ENCODE measurements at places on chromosomes 4 and X.
A peak's percentile ranks its signal among the peaks of the same experiment; 100 is the strongest.

DNA sequence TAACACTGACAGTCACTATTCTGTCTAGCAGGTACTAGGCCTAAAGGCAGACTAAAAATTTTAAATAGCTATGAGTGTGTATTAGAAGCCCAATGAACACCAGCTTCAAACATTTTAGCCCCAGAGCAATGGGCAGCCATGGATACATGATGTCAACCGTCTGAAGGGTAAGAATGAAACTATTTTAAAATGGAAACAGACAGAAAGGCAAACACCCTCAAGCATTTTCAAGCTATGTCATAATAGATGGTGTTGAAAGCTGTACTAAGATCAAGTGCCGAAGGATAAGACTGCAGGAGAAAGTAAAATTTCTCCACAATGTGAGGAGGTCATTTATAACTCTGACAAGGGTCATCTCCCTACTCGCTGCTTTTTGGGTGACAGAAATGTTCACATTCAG, 225.0 kb downstream of the COL25A1 start:
- peak; percentile 57 for DNase-seq

DNA sequence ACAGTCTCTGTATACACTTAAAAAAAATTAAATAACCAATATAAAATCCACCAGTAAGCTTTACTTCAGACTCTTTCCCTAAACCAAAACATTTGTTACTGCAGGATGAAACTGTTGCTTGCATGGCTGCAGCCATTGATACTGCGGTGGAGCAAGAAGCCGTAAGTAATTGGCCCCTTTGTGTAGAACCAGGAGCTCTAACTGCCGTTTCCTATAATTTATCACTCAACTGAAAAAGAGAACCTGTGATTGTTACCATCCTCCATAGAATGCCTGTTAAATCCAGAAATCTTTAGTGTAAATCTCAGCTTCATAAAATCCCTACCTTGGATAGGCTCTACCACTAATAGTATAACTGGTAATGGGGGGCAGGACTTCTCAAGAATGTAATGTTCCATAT, 62.6 kb downstream of the KIF4A start:
- DNase-seq, result no peak

- no peak for DNase-seq
Observed at GRCh38 chr4:1359144-1359501, 12.1 kb downstream of the UVSSA start.

- DNase-seq, result no peak
Observed at GRCh38 chrX:21503593-21503992, 129.4 kb downstream of the CNKSR2 start.

DNA sequence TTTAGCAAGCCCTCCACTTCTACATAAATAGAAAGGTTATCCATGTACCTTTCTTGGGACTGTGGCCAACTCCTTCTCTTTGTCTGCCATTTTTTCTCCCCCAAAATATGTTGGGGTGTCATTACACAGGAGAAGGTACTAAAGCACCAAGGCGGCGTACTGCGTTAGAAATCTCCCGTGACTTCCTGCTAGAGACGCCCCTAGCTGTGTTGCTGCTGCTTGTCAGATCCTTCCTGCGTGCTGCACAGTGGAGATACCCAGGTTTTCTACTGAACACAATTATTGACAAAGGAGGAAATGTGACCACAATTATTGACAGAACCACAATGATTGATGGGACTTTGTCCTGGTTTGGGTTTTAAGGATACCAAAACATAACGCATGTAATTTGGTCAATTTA, 97.7 kb downstream of the EFHC2 start:
- DNase-seq, result no peak

- no peak for DNase-seq
Observed at GRCh38 chr4:123849495-123849894, 452.9 kb downstream of the SPRY1 start.

DNA sequence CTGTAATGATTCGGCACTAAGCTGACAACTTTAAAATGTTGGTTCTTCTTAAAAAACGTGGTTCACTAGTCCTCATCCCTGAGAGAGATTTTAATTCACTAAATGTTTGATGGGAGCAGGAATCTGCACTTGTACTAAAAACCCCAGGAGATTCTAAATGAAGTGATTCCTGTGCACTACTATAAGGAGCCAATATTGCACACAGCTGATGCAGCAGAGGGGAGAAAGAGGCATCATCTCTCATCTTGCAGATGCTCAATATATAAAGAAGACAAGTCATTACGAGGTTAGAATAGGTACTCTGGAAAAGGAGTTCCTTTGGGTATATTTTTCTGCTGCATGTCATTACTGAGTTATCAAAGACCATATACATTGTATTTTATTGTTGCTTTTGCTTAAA, 207.6 kb upstream of the RASGEF1B start:
- DNase-seq, result no peak

DNA sequence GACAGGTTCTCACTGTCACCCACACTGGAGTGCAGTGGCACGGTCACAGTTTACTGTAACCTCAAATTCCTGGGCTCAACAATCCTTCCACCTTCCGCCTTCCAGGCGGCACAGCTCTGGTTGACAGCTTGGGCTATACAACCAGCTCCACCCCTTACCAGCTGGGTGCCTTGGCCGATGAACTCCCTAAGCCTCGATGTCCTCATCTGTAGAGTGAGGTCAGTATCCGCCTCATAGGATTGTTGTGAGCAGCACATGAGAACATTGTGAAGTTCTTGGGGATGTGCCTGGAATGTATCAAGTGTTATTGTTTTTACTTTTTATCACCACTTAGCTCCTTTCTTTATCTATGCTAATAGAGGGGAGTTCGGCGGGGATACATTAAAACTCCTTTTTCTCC, 23.3 kb downstream of the UCHL1 start:
- DNase-seq, result no peak

DNA sequence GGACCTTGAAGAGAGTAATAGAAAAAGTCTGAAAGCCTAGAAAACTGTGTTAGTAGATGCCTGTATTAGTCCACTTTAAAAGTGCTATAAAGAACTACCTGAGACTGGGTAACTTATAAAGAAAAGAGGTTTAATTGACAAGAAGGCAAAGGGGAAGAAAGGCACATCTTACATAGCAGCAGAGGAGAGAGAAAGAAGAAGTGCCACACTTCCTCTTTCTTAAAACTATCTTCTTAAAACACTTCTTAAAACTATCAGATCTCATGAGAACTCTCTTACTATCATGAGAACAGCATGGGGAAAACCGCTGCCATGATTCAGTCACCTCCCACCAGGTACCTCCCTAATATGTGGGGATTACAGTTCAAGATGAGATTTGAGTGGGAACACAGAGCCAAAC, 18.8 kb upstream of the COL25A1 start:
- DNase-seq, result no peak

DNA sequence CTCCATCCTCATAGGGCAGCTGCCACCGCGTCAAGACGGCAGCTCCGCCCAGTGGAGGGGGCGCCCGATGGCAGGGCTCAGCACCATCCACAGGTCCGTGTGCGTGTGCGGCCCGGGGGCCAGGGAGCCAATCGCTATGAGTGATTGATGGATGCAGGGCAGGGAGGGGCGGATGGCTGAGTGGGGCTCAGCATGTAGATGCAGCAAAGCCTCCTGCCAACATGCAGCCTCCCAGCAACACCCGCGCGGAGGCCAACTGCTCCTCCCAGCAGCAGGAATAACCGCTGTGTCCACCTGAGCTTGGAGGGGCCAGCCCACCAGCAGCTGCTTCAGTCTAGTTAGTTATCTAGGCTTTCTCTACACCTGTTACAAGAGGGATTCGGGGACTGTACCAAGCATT, 77.4 kb downstream of the MTMR1 start:
- no peak for DNase-seq

DNA sequence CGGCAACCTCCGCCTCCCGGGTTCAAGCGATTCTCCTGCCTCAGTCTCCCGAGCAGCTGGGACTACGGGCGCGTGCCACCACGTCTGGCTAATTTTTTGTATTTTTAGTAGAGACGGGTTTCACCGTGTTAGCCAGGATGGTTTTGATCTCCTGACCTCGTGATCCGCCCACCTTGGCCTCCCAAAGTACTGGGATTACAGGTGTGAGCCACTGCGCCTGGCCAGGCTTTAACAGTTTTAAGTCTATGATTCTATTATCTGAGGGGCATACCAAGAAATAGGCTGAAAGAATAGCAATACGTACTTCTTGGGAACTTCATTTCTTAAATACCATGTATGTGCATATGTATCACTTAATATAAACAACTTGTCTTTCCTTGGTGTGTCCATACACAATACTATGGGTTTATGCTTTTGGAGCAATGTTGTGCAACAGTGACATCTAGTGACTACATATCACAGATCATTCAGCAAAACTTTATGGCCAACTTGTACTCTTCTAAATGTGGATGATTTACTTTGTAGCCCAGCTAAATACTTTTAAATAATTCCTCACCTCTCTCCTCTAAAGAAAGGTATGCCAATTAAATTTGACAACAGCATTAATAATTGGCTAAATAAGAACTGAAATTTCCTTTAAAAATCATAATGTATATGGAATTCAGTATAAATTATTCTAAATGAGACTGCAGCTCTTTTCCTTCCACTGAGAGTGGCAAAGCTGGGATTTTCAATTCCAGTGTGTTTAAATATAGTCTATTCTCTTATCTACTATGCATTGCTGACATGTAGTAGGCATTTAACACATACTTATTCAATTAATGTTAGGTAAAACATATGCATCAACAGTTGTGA, 10.4 kb downstream of the SLC9B1 start:
- peak; percentile 65 for DNase-seq

- no peak for DNase-seq
Observed at GRCh38 chr4:15352524-15352923, 75.3 kb upstream of the C1QTNF7 start.

DNA sequence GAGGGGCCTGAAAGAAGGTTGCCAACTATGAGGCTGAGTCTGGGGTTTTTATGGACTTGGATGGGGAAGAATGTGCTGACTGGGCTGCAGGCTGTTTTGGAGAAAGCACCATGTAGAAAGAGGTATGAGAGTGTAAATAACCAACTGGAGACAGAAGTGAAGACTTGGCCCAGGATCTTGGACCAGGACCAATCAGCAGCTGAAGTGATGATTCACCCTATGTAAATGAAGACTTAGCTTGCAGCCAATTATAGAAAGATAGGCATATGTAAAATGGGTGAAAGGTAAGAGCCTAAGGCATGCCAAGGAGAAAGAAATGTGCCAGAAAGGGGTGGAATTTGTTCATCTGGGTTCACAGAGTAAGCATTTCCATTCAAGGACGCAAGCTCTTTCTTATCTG, 856.7 kb upstream of the PRKX start:
- DNase-seq, result no peak

DNA sequence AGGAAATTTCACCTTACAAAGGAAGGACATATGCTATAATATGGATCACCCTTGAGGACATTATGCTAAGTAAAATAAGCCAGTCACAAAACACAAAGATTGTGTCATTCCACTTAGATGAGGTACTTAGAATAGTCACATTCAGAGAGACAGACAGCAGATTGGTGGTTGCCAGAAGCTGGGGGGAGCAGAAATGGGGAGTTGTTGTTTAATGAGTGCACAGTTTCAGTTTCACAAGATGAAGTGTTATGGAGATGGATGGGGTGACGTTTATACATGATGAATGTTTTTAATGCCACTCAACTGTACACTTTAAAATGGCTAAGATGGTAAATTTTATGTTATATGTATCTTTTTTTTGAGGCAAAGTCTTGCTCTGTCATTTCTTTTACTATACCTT, 14.8 kb upstream of the SPON2 start:
- DNase-seq, result no peak

DNA sequence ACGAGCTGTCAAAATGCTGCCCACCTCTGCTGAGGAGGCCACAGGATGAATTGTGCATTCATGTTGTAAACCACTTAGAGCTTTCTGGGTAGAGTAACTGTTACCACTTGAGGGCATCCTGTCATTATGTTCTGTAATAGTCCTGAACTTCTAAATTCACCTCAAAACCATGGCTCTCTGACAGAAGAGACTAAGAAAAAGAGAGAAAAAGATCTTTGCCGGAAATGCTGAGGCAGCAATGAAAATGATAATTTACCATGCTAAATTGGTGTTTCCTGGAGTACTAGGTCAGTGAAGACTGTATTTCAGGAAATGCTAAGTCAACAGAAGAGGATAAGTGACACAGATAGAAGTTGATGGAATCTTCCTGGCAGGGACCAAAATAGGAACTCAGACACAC, 942.3 kb upstream of the SLIT2 start:
- DNase-seq, result peak; percentile 11

DNA sequence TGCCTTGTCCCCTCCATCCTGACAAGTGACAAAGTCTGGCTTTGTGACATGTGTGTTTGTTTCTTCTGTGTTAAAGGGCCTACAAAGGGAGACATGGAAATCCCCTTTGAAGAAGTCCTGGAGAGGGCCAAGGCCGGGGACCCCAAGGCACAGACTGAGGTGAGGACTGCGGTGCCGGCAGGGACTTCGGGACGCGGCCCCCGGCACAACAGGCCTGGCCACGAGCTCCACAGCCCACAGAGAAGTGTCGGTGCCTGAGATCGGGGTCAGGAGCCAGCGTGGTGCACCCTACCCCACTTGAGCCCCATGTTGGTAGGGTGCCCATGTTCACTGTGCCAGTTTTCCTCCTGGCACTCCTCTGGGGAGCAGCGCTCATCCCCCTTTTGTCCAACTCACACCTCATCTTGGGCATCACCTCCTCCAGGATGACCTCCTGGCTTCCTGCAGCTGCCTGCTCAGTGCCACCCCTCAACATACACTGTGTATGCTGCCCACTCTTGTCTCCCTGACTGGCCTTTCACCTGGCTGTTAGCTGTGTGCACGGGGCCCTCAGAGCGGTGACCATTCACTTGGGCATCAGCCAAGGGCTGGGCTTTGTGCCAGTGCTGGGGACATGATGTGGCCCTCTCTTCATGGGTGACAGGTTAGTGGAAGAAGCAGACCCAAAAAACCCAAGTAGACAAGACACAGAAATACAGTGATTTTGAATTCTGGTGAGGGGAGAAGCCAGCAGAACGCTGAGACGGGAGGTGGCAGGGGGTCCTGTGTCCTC, 17.6 kb downstream of the WFS1 start:
- DNase-seq, result no peak

GRCh38 chr4:830601-831482, 4.9 kb upstream of the CPLX1 start:
- no peak for DNase-seq

- DNase-seq, result no peak
Observed at GRCh38 chrX:118961866-118962560, 12.4 kb upstream of the LONRF3 start.
